ENCODE measurements at places on chromosomes 16 and 17. TPM values are rescaled to one million over a fixed set of nuclear protein-coding genes. Genes with fewer than 3 reads are reported as not detected.

DNA sequence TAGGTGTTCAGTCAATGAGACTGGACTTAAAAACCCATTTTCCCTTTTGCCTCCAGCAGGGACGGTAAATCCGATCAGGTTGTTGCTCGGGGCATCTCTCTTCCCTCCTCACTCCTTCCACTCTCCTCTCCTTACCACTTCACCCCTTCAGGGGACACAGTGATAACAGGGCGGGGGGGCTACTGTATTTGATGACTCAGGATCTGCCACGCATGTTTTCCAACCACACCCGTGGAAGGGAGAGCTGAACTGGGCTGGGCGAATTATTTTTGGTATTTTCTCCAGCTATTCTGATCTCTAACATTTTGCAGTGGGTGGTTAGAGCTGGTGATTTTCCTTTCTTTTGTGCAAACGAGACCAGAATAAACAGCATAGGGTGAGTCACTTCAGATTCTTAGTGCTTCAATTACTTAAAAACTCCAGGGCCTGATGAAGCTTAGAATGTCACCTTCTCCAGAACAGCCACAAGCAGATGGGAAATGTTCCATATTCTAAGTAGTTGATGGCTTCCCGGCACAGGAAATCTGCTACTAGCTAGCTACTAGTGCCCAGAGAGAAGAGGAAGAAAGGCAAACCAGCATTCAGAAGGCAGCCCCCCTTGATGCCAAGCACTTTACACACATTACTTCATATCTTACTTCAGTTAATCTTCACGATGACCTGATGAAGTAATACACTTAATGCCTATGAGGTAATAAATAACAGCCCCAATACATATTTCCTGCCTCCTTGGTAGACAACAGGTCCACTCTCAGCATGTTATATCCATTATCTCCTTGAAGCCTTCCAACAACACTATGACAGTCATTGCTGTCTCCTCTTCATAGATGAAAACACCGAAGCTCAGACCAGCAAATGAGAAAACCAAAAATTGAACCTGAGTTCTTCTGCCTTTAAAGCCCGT, 74.1 kb downstream of the ASIC2 start:
- DNase-seq: peak; percentile 3

- no peak for DNase-seq
Measured at GRCh38 chr17:6108382-6108781, 38.2 kb downstream of the WSCD1 start.

DNA sequence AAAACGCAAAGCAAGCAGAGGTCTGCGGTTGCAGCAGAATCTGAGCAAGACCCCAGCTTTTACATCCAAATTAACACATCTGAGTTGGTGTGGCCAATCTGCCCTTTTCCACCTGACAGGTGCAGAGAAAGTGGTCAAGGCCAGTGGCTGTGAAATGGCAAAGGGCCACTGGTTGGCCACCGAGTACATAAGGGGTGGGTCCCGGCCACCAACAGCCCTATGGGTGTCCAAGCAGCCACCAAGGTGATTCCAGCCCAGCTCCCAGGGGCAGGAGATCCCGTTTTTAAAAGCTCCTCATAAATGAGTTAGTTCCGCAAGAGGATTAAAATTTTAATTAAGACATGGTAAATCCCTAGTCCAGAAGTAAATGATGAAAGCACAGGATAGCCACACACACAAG, 29.1 kb downstream of the USP7 start:
- no peak for DNase-seq

DNA sequence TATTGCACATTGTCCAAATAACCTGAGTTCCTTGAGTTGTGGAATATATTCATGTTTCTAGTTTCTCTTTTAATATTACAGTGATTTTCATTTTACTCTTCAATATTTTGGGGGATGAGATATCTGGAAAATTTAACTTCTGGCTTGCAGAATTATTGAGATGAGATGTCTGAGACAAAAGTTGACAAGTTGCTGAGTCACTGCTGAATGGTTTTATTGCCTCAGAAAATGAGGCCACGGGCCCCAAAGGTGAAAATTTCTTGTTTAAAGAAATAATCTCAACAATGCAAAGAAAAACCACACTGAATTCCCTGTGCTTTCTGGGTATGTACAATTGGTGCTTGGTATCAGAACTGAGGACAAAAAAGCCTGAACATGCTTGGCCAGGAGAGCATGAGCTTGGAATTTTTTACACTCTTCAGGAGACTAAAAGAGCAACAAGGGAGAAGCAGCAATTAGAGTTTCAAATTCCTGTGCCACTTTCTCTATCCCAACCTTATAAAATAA, 129.2 kb upstream of the TOM1L1 start:
- no peak for DNase-seq

DNA sequence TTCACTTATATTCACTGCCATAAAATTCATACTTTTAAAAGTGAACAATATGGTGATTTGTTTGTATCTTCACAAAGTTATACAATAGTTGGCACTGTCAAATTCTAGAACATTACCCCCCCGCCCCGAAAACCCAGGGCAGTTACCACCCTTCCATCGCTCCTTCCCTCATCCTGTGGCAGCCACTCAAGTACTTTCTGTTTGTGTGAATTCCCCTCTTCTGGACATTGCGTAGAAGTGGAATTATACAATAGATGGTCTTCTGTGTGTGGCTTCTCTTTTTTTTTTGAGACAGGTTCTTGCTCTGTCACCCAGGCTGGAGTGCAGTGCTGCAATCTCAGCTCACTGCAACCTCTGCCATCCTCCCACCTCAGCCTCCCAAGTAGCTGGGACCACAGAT, 58.6 kb downstream of the SPECC1 start:
- DNase-seq: no peak

DNA sequence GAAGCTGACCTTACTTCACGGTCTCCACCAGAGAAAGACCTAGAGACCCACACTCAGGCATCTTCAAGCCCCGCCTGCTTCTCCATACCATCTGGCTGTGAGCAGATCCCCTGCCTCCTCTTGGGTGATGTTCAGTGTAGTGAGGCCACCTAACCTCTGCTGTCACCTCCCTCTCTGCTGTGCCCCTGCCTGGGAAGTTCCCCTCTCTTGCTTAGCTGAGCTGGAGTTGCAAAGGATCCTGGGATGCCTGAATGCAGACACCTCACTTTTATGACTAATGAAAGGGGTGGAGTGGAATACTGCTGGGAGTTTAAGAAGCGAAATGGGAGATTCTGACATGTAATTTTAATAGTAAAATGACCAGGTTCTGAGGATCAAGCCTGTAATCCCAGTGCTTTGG, 5.8 kb downstream of the IRX3 start:
- peak; percentile 62 for DNase-seq

PRSS33 gene
- total RNA-seq: not detected
